ENCODE measurements at places on chromosomes 2 and 18.

- DNase-seq = no peak
Observed at GRCh38 chr18:77763530-77764145, 514.0 kb downstream of the GALR1 start.

GRCh38 chr2:58916063-58916462 lies 674.9 kb upstream of the FANCL start:
- DNase-seq = no peak

GRCh38 chr2:55839182-55839819 lies 84.3 kb downstream of the EFEMP1 start:
- DNase-seq = no peak

- no peak for DNase-seq
Observed at GRCh38 chr2:11532416-11533055, 1.3 kb upstream of the GREB1 start.

DNA sequence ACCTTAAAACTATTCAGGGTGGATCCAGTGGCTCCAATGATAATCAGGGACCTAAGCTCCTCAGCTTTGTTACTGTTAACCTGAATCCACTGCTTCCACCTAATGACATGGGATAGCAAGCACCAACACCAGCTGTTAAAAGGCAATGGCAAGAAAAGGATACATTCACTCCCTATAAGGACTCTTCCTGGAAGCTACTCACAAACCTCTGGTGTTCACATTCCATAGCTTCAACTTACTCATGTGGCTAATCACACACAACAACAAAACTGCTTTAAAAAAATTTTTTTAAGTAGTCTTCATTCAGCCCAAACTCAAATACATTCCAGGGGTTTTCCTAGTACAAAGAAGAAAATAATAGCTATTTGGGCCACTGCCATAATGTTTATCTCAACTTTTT lies 24.5 kb downstream of the ROCK2 start:
- DNase-seq = no peak

- DNase-seq = no peak
Observed at GRCh38 chr2:72034353-72035095, 113.1 kb downstream of the CYP26B1 start.

GRCh38 chr2:139876321-139876720 lies 1096.1 kb upstream of the NXPH2 start:
- DNase-seq = no peak

- no peak for DNase-seq
Observed at GRCh38 chr2:144402251-144402650, 117.7 kb downstream of the ZEB2 start.

DNA sequence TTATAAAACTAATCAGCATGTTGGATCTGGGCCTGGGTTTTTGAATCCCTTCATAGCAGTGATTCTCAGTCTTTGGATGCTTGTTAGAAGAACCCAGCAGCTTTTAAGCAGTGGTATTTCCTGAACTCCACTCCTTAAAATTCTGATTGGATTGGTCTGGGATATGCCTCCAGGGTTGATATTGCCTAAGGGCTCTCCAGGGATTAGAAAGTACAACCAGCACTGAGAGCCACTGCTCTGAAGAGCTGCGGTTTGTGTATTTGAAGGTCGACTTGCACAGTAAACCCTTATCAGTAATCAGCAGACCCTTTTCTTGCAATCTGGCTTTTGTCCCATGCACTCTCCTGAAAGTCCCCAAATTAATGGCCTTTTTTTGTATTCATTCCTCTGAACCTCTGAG lies 17.0 kb upstream of the RBMS1 start:
- DNase-seq = no peak

GRCh38 chr2:84297155-84297554 lies 161.9 kb downstream of the SUCLG1 start:
- DNase-seq = no peak

DNA sequence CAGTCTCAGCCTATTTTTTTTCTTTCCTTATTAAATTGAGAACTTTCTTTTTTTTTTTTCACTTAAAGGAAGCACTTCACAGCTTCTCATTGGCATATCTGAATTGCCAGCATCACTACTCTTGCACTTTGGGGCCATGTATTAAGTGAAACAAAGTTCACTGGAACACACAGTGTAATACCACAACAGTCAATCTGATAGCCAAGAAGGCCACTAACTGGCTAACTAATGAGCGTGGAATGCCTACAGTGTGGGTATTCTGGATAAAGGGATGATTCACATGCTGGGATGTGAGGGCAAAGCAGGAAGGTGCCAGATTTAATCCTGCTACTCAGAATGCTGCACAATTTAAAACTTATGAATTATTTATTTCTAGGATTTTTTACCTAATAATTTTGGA lies 11.7 kb upstream of the C18orf63 start:
- DNase-seq = no peak

DNA sequence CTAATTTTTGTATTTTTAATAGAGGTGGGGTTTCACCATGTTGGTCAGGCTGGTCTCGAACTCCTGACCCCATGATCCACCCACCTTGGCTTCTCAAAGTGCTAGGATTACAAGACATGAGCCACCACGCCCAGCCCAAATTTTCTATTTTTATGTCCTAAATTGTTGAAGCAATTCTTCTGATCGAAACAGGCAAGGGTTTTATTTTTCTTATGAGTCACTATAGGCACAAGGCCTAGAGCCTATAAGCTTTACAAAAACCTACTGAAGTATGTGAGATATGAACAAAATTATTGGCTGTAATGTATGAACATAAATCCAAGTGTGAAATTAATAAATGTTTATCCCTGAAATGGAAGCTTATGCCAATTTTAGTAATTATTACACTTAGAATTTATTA lies 464.2 kb upstream of the NRP2 start:
- no peak for DNase-seq

DNA sequence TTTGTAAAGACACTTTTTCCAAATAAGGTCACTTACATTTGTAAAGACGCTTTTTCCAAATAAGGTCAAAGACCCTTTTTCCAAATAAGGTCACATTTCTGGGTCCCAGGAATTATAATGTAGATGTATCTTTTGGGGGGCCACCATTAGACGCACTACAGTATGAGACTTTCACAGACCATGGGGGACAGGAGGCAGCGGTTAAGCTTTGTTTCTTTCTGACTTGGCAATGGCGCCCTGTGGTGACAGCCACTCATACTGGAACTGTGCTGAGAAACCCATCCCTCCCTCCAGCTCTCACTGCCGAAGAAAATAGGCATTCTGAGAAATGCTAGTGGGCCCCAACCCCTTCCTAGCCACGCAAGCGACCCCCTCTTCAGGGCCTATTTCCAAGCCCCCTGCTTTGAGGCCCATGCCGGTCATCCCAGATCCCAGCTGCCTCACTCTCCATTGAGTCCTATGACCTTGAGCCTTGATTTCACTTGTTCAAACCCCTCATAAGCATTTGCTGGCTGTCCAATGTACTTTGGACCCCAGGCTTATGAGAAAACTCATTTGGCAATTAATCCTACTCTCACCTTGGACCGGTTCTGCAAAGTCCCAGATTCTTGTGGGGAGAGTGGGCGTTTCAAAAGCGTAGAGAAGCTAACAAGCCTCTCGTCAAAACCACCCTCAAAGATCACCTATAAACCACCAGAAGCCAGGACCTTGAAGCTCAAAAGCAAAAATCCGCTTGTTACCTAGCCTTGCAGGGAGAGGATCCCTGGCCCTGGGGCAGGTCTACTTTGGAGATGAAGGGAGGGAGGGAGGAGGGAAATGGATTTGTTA lies 11.3 kb upstream of the SPATA3 start:
- DNase-seq = no peak

DNA sequence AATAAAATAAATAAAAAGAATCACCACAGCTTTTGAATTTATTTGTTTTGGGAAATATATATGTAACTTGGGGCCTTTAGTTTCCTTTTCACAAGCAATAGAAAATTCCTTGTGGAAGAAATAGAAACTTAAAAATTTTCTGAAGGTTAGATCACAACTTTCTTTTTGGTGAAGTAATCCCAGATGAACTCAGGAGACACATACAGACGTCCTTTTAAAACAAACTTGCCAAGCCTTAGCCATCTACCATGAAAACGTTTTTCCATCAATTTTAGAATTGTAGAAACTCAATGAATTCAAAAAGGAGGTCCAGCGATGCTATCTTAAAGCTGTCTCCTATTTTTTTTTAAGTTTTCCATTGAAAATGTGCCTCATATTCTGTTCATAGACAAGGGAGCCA lies 225.6 kb downstream of the ASXL3 start:
- DNase-seq = no peak

- DNase-seq = no peak
Observed at GRCh38 chr2:175871331-175872004, 130.6 kb downstream of the LNPK start.

DNA sequence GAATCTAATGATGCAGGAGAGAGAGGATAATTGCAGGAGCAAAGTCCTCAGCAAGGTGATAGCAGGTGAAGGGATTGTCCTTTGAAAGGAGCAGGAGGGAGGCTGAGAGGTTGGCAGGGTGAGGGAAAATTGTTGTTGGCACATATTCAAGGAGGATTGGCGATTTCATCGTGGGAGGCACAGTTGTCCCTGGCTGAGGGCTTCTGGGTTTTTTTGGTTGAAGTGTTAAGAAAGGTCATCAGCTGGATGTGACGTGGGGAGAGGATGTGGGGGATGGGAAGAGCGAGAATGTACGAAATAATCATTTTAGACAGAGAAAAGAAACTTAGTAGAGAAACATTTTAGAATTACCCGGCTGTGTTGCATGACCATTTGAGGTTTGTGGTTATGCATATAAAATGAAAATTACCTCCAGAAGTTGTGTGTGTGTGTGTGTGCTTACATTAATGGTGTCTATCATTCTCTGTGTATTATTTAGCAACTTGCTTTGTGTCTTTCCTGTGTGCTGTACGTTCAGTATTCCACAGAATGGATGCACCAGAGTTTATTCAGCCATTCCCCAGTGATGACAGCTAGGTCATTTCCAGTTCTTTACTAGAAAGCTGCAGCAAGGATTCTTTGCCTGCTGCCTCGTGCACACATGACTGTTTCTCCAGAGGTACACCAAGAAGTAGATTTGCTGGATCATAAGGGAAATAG lies 67.6 kb downstream of the SDC1 start:
- no peak for DNase-seq

- DNase-seq = no peak
Observed at GRCh38 chr2:140791802-140792201, 1339.0 kb downstream of the LRP1B start.

- no peak for DNase-seq
Observed at GRCh38 chr2:236215761-236216333, 47.7 kb upstream of the GBX2 start.

- no peak for DNase-seq
Observed at GRCh38 chr2:238090887-238091286, 9.3 kb upstream of the ESPNL start.

DNA sequence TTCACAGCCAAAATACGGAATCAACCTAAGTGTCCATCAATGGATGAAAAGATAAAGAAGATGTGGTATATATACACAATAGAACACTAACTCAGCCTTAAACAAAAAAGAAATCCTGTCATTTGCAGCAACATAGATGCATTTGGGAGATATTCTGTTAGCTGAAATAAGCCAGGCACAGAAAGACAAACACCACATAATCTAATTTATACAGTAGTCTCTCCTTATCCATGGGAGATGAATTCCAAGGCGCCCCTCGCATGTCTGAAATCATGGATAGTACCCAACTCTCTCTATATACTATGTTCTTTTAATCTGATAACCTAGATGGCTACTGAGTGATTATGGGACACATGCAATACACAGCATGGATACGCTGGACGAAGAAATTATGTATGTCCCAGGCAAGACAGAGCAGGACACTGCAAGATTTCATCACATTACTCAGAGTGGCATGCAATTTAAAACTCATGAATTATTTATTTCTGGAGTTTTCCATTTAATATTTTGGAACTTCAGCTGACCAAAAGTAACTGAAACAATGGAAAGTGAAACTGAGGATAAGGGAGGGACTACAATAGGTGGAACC lies 39.5 kb downstream of the ORC4 start:
- no peak for DNase-seq

DNA sequence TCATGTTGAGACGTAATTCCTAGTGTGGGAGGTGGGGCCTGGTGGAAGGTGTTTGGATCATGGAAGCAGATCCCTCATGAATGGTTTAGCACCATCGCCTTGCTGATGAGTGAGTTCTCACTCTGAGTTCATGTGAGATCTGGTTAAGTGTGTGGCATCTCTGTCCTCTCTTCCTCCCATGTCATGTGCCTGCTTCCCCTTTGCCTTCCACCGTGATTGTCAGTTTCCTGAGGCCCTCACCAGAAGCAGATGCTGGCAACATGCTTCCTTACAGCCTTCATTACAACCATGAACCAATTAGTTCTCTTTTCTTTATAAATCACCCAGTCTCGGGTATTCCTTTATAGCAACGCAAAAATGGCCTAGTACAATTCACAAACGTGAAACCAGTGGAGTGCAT lies 14.6 kb upstream of the MCM6 start:
- DNase-seq = no peak

DNA sequence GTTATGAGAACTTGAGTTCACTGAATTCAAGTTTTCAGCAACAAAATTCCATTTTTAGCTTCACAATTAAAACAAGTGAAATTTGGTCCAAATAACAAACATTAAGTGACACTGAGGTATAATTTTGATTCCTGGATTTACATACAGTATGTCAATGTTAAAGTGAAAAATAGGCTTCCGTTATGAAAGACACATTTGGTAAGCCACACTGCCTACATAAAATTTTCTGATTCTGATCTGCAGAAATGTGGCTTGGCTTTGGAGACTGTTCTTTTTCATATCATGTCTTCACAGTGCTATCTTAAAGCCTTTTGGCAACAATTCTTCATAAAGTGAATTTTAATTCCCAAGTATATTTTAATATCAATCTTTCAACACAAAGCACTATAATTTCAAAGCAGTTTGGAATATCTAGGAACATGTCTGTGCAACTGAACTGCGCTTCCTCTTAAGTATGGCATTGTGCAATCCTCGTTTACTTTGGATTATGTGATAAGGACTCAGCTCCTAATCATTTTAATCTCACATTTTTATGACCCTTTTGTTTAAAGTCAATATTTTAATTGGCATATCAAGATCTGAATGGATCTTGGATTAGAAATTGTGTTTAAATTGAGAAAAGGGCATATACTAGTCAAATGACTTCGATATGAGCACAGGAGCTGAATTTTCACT lies 60.0 kb downstream of the RBMS1 start:
- DNase-seq = no peak

- DNase-seq = no peak
Observed at GRCh38 chr18:8513249-8513648, 96.0 kb upstream of the RAB12 start.

GRCh38 chr18:63879709-63880108 lies 7.8 kb upstream of the SERPINB2 start:
- DNase-seq = no peak

DNA sequence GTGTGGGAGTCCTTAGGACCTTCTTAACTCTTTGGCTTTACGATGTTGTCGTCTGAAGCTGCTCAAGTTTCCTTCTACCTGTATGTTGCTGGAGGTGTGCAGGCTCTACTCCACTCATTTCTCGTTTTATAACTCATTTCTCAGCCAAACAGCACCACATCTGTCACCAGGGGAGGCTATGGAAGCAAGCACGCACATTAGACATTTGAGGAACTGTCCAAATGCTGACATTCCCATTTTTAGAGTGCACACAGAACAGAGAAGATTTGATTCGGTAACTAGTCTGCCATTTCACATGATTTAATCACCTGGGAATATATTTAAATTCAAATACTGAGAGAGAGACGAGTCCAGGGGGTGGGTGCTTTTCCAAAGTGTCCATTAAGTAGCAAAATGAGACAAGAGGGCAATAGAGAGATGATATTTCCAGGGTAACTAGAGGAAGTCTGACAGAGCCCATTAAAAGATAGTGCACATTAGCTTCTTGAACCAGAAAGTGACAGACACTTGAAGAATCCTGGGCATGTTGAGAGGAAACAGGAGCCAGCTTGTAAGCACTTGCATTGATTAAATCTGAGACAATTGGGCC lies 793.3 kb downstream of the TDRD15 start:
- DNase-seq = no peak

GRCh38 chr2:152598975-152599759 lies 118.1 kb downstream of the PRPF40A start:
- no peak for DNase-seq

Measured in esophagus squamous epithelium (tissue), 5 donors.